ENCODE measurements at places on chromosomes 13 and 19.

DNA sequence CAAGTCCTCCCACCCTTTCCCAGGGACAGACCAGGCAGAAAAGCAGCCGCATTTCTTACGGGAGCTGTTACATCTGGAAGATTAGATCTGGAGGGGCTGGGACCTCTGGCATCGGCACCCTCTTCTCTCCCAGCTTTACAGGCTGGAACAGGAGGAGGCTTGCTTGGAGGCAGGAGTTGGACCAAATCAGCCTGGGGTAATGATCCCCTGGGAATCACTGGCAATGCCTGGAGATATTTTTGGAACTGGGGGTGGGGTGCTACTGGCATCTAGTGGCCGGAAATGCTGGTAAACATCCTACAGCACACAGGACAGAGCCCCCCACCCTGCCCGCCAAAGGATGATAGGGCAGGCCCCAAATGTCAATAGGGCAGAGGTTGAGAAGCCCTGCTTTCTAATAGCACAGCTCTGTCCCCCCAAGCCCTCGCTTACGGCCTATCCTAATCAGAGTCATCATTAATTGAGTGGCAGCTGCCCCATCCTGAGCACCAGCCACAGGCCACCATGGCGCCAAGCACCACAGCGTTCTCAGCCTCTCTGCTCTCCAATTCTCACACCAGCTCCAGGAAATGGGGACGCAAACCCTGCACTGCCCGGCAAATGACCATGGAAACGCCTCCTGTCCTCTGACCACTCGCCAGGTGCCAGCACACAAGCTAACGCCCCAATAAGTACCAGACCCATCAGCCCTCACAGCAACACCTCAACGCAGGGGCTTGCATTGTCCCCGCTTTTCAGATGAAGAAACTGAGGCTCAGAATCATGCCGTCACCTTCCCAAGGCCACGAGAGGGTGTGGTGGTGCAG lies 20.6 kb downstream of the LRRC4B start:
- no peak for DNase-seq

GRCh38 chr13:39414339-39414738 lies 188.7 kb downstream of the LHFPL6 start:
- no peak for DNase-seq

- no peak for DNase-seq
These were observed 7.6 kb upstream of the HMG20B start for GRCh38 chr19:3565139-3565538.

DNA sequence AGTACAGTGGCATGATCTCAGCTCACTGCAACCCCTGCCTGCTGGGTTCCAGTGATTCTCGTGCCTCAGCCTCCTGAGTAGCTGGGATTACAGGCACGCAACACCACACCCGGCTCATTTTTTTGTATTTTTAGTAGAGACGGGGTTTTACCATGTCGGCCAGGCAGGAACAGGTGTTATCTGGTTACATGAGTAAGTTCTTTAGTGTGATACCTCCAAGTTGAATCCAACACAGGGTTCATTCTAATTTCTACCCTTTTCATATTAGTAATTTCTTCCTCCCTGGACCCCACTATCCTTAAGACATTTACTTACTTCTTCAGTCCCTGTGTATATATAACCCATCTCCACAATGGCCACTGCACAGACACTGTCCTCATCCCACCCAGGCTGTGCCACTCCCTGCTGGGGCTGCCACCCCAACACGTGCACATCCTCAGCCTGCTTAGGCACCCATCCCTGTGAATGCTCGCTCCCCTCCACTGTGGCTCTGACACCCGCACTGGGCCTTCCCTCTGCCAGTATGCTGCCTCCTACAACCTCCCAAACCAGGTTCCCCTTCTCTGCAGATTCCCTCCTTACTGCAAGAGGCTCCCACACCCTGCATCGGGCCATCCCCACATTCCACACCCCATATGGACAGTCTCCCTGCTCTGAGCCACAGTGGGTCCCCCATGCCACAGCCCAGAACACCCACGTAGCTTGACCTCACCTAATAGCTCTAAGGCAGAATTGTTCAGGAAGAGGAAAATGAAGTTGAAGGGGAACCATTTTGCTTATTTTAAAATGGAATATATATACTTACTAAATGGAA lies 147.1 kb downstream of the TBC1D4 start:
- no peak for DNase-seq

All from memory B cell (primary cell).